ENCODE measurements at places on chromosomes 3 and 15.
A peak's percentile ranks its signal among the peaks of the same experiment; 100 is the strongest.

GRCh38 chr3:99534951-99535704 is 103.3 kb upstream of the COL8A1 start:
- peak; percentile 88 for DNase-seq

- no peak for DNase-seq
These were observed 12.2 kb downstream of the ATP2B2 start for GRCh38 chr3:10493202-10493589.

DNA sequence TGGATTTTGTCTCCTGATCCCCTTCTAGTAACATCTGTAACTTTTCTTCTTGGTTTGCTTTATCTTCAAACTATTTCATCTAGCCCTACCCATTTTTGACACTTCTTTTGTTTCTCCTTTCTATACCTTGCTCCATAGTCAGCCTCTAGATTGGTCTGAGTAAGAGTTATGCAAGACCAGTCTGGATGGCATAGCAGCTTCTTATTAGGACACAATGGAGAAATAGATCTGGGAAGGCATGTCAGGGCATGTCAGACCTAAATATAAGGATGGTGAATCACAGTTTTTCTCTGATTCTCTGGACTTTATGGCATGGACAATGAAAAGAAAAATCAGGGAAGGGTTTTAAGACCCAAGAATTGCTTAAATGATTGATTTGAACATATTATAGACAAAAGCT is 452.5 kb downstream of the RAP2B start:
- DNase-seq = peak; percentile 87

DNA sequence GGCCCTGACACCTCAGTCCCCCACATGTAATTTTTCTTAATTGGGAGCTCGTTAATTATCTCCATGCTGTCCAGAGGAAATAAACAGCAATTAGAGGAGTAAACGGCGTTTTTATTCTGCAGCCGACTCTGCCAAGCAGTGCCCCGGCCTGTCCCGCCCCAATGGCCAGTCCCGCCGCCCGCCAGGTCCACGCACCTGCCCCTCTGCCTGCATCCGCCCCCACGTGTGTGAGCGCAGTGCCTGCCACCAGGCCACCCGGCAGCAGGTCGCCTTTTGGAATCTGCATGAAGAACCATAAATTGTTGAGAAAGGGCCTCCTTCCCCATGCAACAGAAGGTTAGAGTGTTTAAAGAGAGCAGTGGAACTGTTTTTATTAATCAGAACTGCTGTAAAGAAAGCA is 87.5 kb upstream of the LINGO1 start:
- DNase-seq = no peak

DNA sequence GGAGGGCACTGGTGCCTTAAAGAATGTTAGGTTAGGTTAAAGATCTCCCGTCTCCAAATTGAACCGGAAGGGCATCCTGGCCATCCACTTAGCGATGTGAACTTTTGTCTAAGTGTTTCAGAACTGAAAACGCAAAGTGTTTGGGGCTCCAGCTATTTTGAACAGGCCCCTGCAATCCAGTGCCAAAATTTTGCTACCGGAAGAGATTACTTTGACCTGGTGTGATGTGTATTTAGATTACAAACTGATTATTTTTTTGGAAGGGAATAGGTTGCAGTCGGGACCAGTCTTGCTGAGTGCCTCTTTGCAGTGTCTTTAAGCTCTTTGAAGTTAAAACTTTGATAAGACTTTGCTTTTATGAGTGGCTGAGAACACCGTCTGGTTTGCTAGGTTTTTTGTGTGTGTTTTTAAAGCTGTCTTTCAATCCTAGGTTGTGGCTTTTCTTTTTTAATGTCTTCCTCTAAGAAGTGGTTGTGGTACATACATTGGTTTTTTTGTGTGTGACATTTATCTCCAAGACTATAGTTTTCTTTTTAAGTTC is 179.6 kb downstream of the OR4M2 start:
- DNase-seq = no peak

Data from adipocyte (in vitro differentiated cells).